ENCODE measurements at places on chromosomes 13 and 19.

- DNase-seq, result no peak
Observed at GRCh38 chr13:42305503-42305902, 33.6 kb downstream of the AKAP11 start.

DNA sequence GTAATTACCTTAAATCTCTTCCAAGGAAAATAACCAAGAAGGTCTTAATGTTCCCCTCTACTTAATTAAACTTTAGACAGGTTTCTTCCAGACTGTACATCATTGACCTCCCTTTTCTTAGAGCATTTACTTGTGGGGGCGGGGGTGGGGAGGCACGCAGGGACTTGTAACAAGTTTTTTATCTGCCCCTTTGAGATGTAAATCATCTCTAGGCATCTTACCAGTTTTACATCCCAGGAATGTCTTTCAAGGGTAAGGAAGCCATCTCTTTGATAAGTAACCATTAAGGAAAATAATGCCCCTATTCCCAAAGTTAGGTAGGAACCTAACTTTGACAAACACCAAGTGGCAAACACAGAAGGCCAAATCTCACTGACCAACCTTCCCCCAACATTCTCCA lies 528.6 kb downstream of the SUCLA2 start:
- no peak for DNase-seq

DNA sequence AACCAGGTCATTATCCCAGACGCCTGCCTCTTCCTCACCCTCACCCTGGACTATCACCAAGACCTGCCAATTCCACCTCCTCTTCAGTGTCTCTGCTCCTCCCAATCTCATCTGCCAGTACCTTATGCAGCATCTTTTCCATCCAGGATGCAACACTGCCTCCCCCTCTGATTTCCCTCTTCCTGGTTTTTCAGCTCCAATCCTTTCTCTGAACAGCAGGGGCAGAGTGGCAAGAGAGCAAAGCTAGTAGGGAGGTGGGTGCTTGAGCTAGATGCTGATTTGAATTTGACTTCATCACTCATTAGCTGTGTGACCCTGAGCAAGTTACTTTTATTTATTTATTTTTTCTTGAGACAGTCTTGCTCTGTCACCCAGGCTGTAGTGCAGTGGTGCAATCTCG lies 25.6 kb upstream of the CABP5 start:
- no peak for DNase-seq

DNA sequence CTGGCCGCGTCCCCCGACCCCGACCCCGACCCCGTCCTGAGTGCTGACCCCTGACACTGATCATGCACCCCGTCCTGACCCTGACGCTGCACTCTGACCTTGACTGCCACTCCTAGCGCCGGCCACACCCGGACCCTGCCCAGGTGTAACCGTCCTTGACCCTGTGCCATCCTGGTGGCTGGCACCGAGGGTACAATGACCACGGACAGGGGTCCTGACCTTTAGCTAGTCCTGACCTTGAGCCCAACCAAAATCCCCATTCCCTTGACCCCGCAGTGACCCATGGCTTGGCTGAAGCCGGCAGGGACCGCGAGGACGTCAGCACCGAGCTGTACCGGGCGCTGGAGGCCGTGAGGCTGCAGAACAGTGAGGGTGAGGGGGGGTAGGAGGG lies 25.9 kb downstream of the CLEC4M start:
- no peak for DNase-seq

GRCh38 chr19:54475706-54476105 lies 2.6 kb upstream of the CDC42EP5 start:
- DNase-seq, result no peak

- DNase-seq, result no peak
Observed at GRCh38 chr13:41774605-41775218, 186.2 kb downstream of the VWA8 start.
